ENCODE measurements at places on chromosomes 7 and 10.
A peak's percentile ranks its signal among the peaks of the same experiment; 100 is the strongest.

DNA sequence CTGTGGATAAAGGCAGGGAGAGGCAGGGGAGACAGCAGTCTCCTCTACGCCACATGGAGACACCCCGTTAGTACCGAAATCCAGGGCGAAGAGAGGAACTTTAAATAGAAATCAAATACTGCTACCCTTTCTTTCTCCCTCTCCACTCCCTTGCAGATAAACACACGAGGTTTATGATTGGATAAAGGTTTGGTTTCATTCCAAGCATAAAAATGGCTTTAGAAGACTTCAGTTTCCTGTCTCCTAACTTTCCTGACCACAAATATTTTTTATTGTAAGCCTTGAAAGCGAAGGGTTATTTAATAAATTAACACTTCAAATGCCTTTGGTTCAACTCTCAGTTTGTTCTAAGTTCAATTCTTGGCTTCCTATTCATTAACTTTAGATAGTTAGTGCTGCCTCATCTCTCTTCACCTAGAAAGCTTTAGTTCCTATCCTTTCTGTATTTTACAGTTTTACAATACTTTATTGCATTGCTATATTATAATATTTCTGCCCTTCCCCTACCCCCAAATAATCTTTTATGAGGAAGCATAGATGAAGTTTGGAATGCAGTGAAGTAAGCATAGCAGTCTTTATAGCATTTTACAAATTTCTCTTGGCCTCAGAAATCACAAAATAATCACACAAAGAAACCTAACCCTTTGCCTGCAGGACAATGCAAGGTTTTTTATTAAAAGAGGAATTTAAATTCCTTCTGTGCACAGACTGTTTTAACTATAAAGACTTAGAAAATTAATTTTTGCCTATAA, 31.5 kb upstream of the ARID5B start:
- no peak for DNase-seq

DNA sequence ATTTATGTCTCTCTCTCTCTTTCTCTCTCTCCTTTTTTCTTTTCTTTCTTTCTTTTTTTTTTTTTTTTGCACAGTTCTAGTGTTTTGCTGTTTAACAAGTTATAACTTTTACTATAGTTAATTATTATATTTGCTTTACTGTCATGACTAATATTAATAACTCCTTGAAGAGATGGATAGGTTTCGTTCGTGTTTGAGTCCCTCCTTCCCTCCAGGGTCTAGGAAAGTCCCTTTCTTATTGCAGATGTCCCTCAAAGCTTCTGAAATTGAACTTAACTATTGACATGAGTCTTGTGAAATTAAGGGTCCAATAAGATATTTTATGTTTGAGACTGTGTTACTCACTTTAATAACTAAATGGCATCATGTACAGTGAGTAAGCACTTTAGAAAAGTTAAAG, 131.4 kb downstream of the PLXDC2 start:
- DNase-seq, result no peak

DNA sequence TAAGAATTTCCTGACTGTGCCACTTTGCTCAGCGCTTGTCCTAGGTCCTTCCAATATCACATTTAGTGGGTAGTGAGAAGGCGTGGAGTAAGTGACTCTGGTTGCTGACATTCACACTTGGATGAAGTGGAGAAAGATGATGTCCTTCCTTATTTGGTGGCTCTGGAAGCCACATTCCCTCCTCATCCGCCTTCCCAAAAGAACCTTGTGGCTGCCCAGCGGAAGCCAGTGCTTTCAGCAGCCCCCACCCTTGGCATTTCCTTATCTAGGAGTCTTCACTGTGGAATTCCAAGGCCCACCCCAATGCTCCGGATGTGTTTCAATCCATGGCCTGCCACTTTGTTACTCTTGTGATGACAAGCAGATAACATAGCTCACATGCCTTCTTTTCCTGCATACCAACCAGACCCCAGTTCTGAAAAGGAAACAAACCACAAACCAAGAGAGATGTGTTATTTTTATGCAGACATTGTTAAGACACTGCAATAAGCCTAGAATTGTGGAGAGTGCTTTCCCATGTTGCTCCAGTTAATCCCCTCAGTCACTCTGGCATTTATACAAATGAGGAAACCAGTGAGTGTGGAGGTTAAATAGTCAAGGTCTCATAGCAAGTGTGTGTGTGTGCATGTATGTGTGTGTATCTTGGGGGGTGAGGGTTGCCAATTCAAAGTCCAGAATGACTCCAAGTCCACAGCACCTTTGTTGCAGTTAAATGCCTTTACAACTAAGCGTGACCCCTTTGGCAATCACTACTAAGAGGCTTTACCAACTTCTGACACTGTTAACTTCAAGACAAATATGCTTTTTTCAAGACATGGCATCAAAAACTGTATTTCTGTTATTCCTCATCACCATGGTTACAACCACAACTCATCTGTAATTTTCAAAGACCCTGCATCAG, 10.3 kb upstream of the ANKRD1 start:
- no peak for DNase-seq

- DNase-seq, result no peak
These were observed 338.8 kb downstream of the NRG3 start for GRCh38 chr10:82213784-82214183.

DNA sequence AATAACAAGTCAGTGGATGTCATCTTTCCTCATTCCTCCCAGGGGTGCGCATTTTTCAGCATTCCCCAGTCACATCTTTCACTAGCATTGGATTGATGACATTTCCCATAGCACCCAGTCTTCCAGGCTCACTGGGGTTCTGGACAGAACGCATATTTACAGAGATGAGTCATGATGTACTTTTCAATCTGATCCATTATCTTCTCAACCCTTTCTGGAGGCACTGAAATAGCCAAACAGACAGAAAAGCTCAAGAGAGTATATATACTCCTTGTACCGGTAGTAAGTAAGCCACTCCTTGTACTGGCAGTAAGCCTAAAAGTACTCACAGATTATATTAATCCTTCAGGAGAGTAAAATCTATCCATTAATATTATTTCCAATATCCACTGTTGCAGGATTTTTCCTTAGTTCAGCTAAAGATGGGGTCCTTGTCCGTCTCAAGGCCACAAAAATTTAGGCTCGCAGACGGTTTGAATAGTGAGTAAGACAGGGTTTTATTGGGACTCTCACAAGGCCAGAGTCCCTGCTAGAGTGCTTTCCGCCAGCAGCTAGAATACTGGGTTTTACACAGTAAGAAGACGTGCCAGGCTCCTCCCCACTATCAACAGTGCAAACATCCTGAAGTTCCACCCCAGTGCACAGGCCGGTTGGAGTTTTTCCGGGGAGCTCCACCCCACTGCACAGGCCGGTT, 60.8 kb downstream of the MDH2 start:
- no peak for DNase-seq

DNA sequence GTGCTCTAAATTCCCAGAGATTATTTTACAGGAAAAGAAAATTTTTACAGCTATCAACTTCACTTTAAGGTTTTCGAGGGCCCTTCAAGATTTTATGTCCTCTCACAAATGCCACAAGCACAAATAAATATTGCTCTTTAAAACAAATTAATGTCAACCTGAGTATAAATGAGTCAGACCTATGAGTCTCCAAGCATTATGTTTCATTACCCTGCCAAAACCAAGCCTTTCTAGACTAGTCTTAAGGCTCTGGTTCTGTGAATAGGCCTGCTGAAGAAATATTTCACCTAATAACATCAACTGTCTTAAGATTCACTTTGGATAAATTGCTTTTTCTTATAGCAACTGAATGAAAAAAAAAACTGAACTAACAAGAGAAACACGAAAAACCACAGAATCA, 153.0 kb downstream of the PDE1C start:
- no peak for DNase-seq

- no peak for DNase-seq
These were observed at the start of gene COL1A2 for GRCh38 chr7:94394437-94395140. COL1A2 (plus strand) TSS chr7:94394895; CDS start chr7:94395032, 137 bp downstream.

- peak; percentile 25 for DNase-seq
These were observed 191.5 kb downstream of the PHTF2 start for GRCh38 chr7:77989981-77990566.

DNA sequence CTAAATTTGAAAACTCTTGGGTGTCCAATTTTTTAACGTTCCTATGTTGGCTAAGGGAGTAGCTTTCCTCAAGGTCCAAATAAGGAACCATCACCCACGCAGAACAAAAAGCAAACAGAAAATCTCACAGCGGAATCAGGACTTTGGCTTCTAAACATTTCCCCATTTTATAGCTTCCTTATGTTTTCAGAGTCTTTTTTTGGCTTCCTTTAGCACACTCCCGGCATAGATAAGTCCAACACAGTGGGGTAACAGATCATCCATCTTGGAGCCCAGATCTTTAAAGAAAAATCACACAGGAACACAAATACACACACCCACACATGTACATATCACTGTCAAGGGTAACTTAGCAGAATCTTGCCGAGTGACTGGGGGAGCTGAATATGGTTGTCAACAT, 4.2 kb upstream of the TCF7L2 start:
- DNase-seq, result peak; percentile 92

DNA sequence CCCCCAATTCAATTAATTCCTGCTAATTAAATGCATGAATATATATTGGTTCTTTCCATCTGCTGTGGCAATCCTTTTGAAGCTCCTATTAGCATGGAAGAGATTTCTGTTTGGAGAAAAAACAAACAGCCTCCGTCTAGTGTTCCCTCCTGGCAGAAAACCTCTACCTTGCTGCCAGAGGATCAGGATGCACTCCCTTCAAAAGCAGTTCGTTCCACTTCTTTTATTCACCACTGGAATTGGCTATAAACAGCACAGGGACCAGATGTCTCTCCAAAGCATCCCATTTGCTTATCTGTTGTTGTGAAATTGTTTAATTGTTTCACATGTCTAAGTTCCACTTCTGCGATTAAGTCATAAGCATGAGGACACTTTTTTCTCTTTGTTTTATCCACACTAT, 77.8 kb upstream of the PTN start:
- DNase-seq, result no peak

GRCh38 chr10:85778074-85778473, 588.5 kb downstream of the GRID1 start:
- DNase-seq, result no peak

DNA sequence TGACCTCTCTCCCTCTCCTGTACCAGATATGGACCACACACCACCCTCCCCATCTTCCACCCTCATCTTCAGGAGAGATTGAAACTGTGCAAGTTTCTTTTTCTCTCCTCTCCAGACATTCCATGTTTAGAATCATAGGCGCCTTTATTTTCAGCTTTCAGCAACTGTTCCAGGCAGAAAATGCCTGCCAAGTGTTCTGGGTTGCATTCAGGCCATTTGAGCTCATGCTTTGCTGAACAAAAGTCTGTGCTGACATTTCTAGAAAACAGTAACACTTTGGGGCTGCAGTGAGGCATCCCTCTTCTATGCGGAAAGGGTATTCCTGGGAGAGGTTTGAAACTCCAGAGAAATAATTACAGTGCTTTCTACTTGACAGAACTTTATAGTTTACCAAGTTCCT, 361.7 kb downstream of the GPAM start:
- no peak for DNase-seq

- DNase-seq, result no peak
These were observed 77.9 kb downstream of the MRPL32 start for GRCh38 chr7:43010061-43010460.

GRCh38 chr7:19772306-19772705, 1.1 kb downstream of the TMEM196 start:
- no peak for DNase-seq

DNA sequence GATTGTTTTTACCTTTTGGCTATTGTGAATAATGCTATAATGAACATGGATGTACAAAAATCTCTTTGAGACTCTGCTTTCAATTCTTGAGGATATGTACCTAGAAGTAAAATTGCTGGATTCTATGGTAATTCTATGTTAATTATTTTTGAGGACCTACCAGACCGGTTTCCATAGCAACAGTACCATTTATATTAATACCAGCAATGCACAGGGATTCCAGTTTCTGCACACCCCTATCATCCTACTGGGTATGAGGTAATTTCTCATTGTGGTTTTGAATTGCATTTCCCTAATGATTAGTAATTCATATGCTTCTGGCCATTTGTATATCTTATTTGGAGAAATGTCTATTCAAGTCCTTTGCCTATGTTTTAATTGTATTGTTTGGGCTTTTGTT, 9.9 kb upstream of the PPP1R9A start:
- no peak for DNase-seq

DNA sequence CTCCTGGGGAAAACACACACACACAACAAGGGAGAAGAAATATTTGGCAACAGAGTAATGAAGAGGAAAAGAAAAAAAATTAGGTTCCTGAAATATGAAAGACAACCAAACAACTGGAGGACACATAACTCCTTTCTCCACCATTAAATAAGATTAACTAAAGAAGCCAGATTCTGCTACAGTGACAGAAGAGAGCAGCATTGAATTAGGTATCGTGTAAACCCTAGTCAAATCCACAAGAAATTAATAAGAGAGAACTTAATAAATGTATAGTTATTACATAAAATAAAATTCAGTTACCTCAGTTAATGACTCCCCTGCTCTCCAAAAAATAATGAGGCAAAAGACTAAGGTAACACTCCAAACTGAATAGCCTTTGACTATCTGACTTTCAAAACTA, 306.7 kb downstream of the CRPPA start:
- DNase-seq, result no peak

GRCh38 chr10:118870467-118871243, 115.9 kb upstream of the CACUL1 start:
- DNase-seq, result peak; percentile 89

- no peak for DNase-seq
These were observed 58.3 kb downstream of the CDHR3 start for GRCh38 chr7:106021151-106022067.

GRCh38 chr10:107966826-107967225, 802.3 kb upstream of the SORCS1 start:
- no peak for DNase-seq

GRCh38 chr7:139004321-139005090, 23.3 kb upstream of the KIAA1549 start:
- DNase-seq, result no peak

GRCh38 chr7:124263232-124263827, 230.5 kb upstream of the TMEM229A start:
- DNase-seq, result no peak

DNA sequence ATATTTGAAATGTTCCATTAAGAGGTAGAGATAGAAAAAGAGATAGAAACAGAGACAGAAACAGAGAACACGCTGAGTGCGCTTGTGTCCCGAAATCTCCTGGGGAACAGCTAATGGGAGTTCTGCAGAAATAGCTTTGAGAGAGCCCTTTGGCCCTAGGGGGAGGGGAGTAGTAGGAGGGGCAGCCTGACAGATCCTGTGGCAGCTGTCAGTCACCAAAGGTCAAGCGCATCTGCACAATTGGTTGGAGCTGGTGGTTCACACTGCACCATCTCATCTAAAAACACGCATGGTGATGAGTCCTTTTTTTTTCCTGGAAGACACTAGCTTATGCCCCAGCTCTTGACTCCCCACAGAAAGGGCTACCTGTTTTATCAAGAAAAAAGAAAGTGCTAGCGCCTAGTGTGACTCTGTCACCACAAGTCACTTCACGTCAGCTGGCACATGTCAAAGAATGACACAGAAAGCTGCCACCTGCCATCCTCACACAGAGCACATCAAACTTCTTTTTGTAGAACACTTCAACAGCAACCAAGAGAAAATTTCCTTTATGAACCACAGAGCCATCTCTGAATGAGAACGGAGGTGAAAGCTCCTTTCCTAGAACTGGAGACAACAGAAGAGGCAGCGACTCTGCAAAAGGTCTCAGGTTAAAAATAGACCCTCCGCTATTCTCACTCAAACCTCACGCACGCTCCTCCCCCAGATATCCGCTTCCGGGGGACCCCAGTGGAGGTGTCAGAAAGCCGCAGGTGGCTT, 125.7 kb downstream of the GFRA1 start:
- DNase-seq, result no peak

All from inflammatory macrophage (primary cell).